GM12891 (cell line): ENCODE measurements at places on chromosomes 6 and 20.

DNA sequence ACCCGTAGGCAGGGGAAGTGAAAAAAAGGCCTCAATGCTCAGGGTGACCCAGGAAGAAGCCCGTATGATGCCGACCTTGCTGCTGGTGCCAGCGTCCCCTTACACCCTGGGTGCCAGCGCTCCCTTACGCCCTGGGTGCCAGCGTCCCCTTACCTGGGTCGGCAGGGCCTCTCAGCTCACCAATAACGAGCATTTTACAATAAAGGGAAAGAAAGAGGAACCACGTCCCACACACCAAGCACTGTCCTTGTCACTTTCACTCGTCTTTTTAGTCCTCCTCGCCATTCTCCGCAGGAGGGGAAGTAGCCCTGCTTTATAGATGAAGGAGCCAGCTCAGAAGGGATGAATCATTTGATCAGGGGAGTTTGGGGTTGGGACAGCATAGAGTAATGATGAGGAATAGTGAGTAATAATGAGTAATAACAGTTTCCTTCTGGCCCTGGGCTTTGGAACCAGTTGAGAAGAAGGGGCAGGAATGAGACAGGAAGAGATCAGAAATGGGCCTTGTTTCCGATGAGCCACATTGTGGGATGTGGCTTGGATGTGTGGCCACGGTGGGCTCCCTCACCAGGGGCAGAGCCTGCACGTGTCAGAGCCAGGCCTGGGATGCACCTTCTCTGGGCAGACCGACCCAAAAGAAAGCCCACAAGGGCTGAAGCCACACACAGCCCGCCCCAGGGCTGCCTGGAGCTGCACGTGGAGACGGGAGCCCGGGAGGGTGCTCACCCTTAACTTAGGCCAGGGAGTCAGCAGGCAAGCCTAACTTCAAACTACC lies 75.7 kb downstream of the SYNJ2 start:
- DNase-seq: no peak

DNA sequence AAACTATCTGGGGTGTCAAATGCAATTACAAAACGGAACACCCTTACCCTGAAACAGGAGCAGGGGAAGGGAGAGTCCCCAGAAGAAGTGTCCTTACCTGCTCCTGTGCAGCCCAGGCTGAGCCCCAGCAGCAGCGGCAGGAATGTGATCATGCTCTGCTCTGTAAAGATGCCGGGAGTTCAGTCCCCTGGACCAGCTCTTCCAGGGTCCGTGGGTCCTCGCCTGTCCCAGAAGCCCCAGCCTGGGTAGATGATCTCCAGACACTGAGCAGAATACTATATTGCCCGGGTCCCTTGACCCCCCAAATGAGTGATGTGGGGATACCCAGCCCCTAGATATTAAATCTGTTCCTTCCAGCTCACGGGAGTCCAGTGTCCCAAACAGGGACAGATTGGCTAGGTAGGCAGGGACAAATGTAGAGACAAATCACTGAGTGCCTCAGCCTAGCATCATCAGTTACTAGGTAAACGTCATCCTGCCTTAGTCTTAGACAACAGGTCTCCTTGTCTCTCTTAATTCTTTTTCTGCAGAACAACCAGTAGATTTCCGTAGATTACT lies at the start of gene HLA-DMB:
TSS of gene HLA-DMB (minus strand) at position 373 of the 558 bp plus-strand sequence. CDS start at position 152, 221 bp downstream.
- DNase-seq: peak; percentile 42

GRCh38 chr6:41504466-41505121 lies 41.6 kb upstream of the FOXP4 start:
- DNase-seq: no peak

DNA sequence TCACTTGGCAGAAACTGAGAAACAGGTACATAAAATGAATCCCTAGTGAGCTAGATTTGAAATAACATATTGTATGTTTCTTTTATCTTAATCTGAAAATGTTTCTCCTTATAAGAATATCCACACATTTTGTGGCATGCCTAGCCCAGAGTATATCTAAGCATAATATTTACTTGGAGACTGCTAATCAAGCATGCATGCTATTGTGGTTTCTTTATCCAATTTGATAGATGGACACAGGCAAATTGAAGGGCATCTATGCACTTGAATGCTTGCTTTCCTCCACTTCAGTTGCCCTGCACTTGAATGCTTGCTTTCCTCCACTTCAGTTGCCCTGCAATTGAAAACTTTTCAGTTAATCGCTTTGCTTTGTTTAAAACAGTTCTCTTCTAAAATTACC lies 729.8 kb downstream of the TBC1D32 start:
- no peak for DNase-seq

DNA sequence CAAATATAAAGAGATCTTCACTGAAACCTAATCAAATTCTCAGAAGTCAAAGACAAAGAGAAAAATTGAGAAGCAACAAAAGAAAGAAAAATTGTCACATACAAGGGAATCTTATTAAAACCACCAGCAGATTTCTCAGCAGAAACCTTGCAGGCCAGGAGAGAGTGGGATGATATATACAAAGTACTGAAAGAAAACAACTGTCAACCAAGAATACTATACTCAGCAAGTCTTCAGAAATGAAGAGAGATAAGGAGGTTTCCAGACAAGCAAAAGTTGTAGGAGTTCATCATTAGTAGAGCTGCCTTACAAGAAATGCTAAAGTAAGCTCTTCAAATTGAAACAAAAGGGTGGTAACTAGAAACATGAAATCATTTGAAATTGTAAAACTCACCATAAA lies 345.6 kb downstream of the MAFB start:
- DNase-seq: no peak

- DNase-seq: no peak
Measured at GRCh38 chr6:54108271-54108670, 3.0 kb upstream of the MLIP start.

- DNase-seq: no peak
Measured at GRCh38 chr6:16355238-16355637, 116.9 kb downstream of the GMPR start.

GRCh38 chr6:6678811-6679210 lies 90.3 kb downstream of the LY86 start:
- no peak for DNase-seq
